ENCODE measurements at places on chromosomes 12 and 14. TPM values are rescaled to one million over a fixed set of nuclear protein-coding genes. Genes with fewer than 3 reads are reported as not detected.

Gene OR10P1
- not detected for polyA plus RNA-seq

Gene YARS2
- 34.8 TPM for polyA plus RNA-seq

Gene ADAMTS20
- 1.2 TPM for polyA plus RNA-seq

Gene PLEKHH1
- 87.7 TPM for polyA plus RNA-seq

Gene IQSEC3
- 10.8 TPM for polyA plus RNA-seq

Gene SLC17A8
- 0.35 TPM for polyA plus RNA-seq

Gene KRT85
- not detected for polyA plus RNA-seq

Gene CHD8
- 85.3 TPM for polyA plus RNA-seq

Gene OR10G2
- polyA plus RNA-seq: not detected

Gene KRT78
- not detected for polyA plus RNA-seq

Gene IL22
- not detected for polyA plus RNA-seq

Gene ANKRD33
- 0.17 TPM for polyA plus RNA-seq

Gene NAV3
- polyA plus RNA-seq: 11.4 TPM

Gene GUCY2C
- 1.1 TPM for polyA plus RNA-seq

Gene SMCO2
- 0.60 TPM for polyA plus RNA-seq

Gene ASPG
- polyA plus RNA-seq: 12.3 TPM

All from left kidney (tissue), 8 donors.